ENCODE measurements at places on chromosomes 2 and 18.

GRCh38 chr18:10010611-10011015 is 96.8 kb downstream of the VAPA start:
- DNase-seq, result no peak

GRCh38 chr2:197137231-197137630 is 173.3 kb downstream of the ANKRD44 start:
- DNase-seq, result no peak

DNA sequence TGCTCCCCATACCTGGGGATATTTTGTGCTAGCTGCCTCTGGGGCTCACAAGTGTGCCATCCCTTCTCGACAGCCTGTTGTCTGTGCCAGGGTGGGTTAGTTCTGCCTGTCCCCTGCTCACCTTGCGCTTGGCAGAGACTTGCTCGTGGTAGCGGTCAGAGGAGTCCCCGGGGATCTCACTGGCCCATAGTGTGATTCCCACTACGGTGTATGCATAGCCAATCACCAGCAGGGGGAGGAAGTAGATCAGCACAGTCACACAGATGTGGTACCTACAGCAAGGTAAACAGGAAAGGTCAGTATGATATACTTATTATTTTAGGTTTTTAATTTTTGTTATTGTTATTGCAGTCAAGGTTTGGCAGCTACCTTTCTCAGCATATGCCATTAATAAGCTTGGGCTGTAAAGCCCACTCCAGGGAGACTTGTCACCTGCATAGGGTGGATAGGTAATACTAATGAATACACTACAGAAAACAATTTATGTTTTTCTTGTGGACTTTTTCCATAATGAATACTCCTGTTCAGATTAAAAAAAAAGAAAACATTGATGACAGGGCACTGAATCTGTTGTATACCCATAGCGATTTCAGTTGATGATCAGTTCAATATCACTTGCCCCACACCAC is 95.2 kb downstream of the POLE4 start:
- DNase-seq, result no peak

DNA sequence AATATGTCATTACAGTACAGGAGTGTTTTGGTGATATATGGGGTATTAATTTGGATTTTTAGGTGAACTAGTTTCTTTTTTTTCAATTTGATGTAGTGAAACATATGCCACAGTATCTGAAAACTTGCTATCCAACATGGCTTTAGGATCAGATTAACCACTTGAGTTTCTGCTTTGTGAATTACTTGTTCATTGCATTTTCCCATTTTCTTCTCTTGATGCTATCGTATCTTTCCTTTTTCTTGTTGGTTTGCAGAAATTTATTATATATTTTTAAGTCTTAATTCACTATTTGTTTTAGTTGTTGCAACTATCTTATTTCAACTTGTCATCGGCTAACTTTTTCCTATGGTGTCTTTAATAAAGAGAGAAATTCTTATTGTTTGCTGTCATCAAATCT is 8.8 kb downstream of the IL36A start:
- DNase-seq, result no peak

- DNase-seq, result no peak
These were observed 82.8 kb upstream of the HAAO start for GRCh38 chr2:42874949-42875801.

DNA sequence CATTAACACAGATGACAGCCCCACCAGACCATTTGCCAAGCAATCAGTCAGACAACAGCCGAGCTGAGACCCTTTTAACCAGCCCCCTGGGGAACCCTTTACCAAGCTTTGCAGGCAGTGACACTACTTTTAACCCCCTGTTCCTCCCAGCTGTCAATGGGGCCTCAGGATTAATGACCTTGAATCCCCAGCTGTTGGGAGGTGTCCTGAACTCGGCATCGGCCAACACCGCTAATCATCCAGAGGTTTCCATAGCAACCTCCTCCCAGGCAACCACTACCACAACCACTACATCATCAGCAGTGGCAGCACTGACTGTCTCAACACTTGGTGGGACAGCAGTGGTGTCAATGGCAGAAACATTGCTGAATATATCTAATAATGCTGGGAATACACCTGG is 160.9 kb upstream of the EPC2 start:
- no peak for DNase-seq

DNA sequence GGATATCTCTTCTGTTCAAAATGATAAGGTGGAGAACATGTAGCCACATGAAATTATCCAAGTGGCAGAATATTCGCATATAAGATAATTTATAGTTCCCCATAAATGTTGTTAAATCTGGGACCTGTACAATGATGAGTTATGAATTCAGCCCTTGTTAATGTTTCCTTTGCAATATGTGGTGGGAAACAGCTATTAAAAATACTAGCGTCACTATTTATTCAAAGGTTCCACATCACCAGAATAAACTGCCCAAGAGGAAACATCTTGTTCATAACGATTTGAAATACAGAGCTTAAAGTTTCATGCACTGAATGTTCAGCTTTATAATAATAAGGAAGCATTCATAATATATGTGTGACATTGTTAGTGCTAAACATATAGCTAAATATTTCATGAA is 223.9 kb upstream of the TCF4 start:
- DNase-seq, result no peak

GRCh38 chr2:9370746-9371145 is 52.6 kb downstream of the ITGB1BP1 start:
- DNase-seq, result no peak

DNA sequence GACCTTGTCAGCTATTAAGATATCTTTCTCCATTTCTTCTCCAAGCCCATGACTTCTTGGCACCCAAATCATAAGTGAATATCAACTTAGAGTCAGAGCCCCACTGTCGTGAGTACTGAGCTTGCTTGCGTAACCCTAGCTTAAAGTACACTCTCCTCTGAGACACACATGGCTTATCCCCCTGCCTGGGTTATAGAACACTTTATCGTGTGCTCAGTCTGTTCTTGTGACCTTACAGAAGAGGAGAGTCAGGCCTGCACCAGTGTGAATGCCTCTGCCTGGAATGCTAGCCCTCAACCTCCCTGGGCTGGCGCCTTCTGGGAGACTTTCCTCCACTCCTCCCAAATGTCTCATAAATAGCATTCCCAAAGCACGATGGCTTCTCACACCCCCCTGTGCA is 79.3 kb downstream of the CEP192 start:
- DNase-seq, result no peak

DNA sequence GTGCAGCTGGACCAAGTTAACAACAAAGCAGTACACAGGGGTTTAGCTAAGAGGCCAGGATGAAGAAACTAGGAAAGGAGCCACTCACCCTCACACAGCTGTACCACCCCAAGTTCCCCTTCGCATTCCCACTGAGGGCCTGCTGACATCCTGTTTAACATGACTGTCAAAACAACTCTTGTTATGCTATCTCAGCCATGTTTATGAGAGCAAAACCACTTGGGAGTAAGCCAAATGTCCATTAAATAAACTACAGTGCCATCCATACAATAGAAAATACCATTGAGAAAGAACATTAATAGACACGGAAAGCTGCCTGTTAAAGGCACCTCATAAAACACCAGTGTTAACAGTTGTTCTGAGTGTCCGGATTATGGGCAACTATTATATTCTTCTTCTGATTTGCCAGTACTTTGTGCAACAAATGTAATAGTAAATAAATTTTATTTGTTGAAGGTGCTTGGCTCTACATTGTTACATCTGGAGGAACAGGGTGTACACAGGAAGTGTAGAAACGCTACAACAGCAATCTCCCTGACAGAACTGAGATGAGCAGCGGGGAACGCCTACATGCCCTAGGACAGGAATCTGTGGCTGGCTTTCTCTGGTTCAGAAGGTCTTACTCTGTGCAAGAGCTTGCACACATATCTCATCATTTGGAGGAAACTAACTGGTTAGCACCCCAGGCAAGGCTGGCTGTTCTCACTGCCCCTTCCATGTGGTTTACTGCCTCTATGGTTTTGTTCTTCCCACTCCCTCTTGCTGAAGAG is 85.6 kb downstream of the EHD3 start:
- DNase-seq, result no peak

DNA sequence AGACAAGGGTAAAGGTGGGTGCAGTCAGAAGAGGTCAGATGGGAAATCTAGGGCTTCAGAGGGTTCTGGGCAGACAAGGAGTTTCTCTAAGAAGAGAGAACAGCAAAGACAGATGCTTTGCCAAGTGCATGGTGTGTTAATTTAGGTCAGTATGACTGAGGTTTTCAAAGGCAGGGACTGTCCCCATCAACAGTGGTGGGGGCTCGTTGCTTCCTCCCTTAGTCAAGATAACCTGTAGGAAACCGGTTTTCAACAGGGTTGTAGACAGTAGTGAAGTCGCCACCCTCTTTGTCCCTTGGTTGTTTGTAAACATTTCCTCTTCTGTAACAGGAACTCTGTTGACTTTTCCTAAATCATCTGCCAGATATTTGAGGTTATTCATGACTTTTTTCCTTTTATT is 11.6 kb downstream of the RAB12 start:
- no peak for DNase-seq

DNA sequence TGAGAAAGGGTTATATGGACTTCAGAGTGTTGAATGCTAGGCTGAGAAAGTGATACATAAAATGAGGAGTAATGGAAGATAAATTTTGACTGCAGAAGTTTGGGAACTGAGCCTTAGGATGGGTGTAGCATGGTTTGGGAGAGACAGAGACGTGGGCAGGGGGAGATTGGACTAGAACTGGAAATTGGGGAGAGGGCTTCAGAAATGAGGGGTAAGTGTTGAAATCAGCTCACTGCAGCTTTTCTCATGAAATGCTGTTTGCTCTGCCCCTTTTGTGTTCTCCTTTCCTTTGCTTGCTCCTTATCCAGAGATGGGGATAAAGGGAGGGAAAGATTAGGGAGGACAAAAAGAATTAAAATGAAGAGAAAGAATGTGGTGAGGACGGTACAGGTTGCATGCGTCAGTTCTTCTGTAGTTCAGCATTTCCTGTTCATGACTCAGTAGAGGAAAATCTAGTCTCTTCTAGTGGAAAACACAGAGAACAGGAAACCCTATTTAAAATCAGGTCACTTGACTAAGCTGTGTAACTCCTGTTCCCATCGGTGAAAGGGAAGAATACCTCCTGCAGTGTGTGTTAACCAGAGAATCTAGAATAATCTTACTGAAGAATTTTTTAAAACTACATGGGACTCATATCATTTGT is 105.6 kb downstream of the CRIM1 start:
- DNase-seq, result no peak

DNA sequence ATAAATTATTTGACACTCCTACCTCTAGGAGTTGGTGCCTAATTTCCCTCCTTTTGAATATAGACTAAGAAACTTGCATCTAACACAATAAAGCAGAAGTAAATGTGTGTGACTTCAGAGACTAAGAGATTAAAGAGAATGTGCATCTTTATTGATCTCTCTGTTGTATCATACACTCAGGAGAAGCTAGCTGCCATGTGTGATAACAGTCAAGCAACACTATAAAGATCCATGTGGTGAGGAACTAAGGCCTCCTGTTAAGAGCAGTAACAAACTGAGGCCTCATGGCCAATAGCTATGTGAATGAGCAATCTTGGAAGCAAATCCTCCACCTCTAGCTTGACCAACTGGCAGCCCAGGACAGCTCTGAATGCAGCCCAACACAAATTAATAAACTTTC is 3.4 kb downstream of the FANCL start:
- no peak for DNase-seq

DNA sequence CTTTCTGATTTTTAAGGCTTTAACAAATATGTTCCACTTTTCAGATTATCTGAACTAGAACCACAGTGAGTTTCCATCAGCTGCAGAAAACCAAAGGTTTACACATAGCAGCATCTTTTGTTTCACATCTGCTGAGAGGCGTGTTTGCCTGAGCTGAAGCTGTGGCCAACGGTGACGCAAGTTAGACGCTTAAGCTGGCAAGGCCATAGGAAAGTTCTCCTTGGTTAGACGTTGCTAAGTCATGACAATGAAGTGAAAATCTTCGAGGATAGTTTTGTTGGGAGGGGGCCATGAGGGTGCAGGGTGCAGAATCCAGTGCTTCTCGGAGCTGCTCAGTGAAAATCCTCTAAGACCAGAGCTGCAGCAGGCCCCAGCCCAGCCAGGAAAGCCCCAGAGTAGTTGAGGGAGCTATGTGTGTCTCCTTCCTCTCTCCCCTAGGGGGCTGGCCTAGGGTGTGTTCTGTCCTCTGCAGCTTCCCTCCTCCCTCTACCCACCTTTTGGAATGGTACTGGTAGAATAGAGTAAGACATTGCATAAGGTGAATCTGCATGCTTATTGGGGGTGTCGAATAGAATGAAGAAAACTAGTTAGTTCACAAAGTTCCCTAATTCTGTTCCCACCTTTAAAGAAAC is 105.4 kb downstream of the FHOD3 start:
- DNase-seq, result no peak

DNA sequence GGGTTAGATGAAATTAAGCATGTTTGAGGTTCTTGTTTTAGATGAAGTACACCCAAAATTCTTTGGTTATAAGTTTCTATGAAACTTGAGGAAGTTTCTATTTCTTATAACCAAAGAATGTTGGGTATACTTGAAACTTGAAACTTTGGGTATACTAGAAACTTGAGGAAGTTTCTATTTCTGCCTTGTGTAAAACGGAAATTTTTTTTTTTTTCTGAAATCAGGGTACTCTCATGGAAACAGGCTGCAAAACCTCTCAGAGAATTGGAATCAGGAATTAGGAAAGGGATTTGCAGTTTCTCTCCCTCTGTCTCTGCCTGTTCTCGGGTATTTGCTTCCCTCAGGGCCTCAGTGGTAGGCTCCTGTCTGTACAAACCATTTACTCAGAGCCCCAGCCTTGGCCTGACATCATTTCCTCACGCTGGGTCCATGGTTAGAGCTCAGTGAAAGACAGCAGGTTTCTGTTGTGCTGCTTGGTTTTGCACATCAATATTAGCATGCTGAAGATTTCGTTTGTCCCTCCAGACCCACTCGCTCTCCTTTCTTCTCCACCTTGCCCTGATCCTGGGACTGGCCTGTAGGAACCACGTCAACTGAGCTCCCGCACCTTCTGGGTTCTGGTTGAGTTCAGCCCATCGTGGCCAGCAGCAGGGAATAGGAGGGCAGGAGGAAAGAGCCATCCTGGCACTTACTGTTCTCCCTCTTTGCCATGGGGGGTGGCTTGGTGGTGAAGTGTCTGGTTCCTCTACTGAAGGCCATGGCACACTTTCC is 106.4 kb downstream of the POLR1A start:
- no peak for DNase-seq

GRCh38 chr2:173371023-173371422 is 16.4 kb downstream of the CDCA7 start:
- no peak for DNase-seq

GRCh38 chr2:13884291-13884976 is 748.1 kb upstream of the LRATD1 start:
- DNase-seq, result no peak
